ENCODE measurements at places on chromosomes 16 and 17.

GRCh38 chr16:27244363-27244755, 24.2 kb downstream of the NSMCE1 start:
- DNase-seq: no peak

GRCh38 chr16:19147126-19147525, 20.9 kb upstream of the SYT17 start:
- no peak for DNase-seq

GRCh38 chr17:34847938-34848337, 113.3 kb downstream of the CCT6B start:
- DNase-seq: no peak

DNA sequence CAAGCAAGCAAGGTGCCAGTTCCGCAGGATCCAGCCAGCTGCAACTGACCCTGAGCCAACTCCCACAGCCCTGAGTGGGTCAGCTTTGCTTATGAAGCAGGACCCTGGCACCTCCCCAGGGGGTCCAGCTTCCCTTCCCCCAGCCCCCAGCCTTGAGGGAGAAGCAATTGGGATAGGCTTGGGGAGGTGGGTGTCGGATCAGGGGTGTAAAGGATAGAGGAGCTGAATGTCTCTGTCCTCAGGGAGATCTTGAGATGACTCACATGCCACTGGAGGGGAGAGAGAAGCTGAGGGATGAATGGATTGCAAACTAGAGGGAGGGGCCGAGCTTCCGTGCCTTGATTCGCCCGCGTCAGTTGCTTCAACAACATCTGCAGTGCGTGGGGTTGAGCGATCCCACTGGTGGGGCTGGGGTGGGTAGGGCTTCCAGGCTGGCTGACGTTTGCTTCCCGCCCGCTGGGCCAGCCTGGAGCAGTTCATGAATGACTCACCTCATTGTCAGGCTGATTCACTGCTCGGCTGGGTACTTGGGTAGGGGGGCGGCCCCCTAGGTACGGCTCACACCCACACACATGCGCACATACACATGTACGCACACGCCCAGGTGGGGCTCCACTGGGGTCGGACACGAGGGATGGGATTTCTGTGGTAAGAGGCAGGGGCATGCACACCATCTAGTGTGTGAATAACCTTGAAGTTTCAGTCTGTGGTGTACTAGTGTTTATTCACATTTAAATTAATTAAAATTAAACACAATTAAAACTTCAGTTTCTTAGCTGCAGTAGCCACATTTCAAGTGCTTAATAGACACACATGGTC, 3.6 kb upstream of the HROB start:
- DNase-seq: peak; percentile 79

GRCh38 chr16:29975134-29975538, 1.5 kb downstream of the TAOK2 start:
- DNase-seq: no peak

- DNase-seq: peak; percentile 87
Measured at GRCh38 chr17:80991645-80992076, at the start of gene CHMP6. CHMP6 (plus strand) TSS chr17:80991841; CDS start chr17:80991919, 78 bp downstream.

Data from right forelimb (tissue), 1 donor.